Hippocampal formation (tissue), 2 donors: ENCODE measurements at places on chromosomes 16 and 17.

GRCh38 chr17:15180121-15180561 is 85.0 kb downstream of the PMP22 start:
- DNase-seq, result peak; percentile 45

GRCh38 chr17:9004132-9004960 is 17.0 kb upstream of the NTN1 start:
- no peak for DNase-seq

DNA sequence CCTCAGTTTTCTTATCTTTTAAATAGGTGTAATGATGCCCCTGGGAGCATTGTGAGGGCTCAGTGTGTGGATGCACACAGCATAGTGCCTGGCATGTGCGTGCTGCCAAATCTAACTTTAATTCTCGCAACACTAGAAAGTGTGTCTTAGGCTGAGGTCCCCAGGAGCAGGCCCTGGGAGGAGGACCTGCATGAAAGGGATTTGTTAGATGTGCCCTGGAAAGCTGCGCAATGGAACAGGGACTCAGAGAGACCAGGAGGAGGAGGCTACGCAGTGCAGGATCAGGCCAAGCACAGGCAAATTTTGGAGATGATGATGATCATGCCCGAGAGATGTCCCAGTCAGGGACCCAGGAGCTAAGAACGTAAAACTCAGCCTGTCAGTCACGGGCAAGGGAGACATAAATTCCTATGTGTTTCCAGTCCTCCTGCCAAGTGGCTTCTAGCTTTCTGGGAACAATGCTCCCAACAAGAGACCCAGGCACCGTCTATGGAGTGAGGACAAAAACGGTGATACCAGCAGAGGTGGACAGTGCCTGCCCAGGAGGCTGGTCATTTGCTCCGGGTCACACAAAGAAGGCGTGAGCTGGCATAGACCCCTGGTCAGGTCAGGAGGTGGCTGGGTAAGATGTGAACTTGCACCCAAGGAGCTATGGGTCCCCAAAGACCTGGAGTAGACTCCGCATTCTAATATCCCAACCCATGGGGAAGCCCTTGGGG is 352.2 kb upstream of the TNRC6C start:
- DNase-seq, result no peak

GRCh38 chr17:59416184-59416583 is 84.7 kb downstream of the YPEL2 start:
- DNase-seq, result no peak

GRCh38 chr16:73071131-73071940 is 23.4 kb upstream of the ZFHX3 start:
- DNase-seq, result no peak

DNA sequence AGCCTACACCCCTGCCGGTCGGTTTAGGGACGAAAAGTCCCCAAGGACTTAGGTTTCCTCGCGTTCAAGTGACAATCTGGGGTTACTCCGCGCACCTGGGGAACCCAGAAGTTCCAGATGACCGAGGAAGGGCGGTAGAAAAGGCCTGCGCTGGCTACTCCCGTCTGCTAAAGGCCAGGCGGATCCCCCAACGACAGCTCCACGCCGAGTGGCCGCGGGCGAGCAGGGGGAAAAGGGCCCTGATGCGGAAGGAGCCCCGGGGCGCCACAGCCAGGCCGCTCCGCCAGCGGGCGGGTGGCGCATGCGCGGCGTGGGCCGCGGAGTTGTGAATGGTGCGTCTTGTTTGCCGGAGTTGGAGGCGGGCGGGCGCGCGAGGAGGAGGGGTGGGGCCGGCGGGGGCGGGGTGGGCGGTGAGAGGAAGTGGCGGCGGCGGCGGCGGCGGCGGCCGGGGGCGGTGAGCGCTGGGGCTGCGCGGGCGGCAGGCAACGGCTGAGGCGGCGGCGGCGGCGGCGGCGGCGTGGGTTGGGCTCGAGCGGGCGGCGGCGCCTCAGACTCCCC is at the start of gene CBFB:
Gene CBFB, plus strand, starts transcription at position 454 of the 558 bp plus-strand sequence. CDS start 259 bp downstream, outside the sequence.
- DNase-seq, result peak; percentile 78

- no peak for DNase-seq
Measured at GRCh38 chr17:63927464-63928171, 4.5 kb downstream of the CD79B start.

GRCh38 chr17:17539591-17539990 is 43.4 kb upstream of the RASD1 start:
- DNase-seq, result no peak

DNA sequence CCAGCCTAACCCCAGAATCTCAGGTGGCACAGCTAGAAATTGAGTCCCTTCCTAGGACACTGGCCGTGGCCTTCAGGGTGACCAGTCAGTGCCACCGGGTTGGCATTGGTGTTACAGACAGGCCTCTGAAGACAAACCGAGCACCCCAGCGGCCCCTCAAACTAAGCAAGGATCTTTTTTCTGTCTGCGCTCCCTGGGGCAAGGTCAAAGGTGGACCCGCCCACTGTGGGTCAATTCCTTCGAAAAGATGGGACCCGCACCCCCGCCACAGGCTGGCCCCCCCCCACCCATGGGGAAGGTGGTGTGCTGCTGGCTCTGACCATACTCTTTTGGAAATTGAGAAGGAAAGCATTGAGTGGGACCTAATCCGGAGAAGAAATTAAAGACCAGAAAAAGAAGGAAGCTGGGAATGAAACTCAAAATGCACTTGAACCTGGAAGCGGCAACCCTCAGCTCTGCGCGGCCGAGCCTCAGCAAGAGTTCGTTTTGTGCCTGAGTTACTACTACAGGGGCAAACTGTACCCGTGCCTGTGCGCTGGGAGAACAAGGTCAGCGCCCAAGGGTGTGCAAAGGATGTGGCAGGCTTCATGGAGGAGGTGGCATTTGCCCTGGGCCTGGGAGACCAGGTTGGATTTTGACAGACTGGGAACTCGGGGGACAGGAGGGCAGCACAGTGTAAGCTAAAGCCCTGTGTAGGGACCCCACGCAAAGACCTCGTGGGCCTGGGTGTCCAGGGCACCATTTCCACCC is 20.4 kb downstream of the TMC6 start:
- DNase-seq, result no peak

GRCh38 chr16:56388209-56388608 is 37.1 kb downstream of the AMFR start:
- DNase-seq, result no peak

GRCh38 chr17:61966191-61966590 is 38.4 kb upstream of the INTS2 start:
- DNase-seq, result no peak

DNA sequence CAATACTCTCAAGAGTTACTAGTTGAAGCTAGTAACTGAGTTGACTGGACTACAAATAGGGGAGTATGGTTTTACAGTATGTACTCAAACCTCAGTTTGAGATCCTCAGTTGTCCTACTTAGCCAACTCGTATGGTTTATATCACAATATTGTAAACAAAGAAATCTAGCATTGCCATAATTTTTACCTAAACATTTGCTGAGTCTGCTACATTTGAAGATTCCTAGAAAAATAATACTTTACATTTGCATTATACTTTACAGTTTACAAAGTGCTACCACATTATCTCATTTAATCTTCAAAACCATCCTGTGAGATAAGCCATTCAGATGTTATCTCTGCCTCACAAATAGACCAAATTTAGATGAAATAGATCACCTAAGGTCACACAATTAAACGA is 16.3 kb downstream of the CBX1 start:
- no peak for DNase-seq
